ENCODE measurements at places on chromosomes 7 and 10. TPM values are rescaled to one million over a fixed set of nuclear protein-coding genes. Genes with fewer than 3 reads are reported as not detected.

DNA sequence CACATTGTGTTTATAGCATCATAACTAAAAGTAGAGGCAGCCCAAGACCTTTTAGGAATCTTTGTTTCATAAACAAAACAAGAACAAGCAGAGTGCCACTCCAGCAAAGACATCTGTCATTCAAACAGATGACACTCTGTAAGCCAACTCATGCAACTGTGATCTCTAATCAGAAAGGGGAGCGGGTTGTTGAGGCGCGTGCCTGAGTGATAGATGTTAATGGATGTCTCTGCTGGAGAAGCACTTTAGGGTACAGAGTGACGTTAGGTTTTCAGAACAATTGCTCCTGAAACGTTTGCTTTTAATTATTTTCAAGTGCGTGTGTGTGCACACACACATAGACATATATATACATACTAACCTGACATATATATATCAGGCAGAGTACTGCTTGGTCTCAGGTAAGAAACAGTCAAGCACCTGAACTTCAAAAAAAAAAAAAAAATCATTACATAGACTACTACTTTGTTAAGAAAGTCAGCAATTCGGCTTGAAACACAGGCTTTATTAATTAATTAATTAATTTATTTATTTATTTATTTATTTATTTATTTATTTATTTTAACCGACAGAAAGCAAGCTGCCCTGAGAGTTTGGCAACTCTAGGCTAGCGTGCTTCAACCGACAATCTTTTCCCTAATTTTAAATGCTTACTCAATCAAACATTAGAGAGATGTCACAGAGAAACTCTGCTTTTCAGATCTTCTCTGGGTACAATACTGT is 109.1 kb downstream of the POU6F2 start:
- DNase-seq = no peak

Gene FAM25C
- not detected for total RNA-seq

Gene PRTFDC1
- total RNA-seq = 0.42 TPM

- DNase-seq = no peak
These were observed 140.0 kb upstream of the NRBF2 start for GRCh38 chr10:62993121-62993520.

Gene PRKCQ
- 17.9 TPM for total RNA-seq

Gene CUBN
- 0.22 TPM for total RNA-seq

Gene TET1
- total RNA-seq = 0.66 TPM

DNA sequence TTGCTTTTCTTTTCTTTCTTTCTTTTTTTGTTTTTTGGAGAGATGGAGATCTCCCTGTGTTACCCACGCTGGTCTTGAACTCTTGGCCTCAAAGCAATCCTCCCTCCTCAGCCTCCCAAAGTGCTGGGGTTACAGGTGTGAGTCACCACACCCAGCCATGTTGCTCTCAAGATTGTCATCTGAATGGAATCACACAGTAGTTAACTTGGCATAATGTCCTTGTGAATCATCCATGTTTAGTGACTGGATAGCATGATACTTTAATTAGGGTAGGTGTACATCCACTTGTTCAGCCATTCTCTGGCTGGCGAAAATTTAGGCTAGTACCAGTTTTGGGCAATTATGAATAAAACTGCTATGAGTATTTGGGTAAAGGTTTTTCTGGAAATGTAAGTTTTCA is 15.4 kb upstream of the GRB10 start:
- no peak for DNase-seq

Gene ZNF479
- not detected for total RNA-seq

GRCh38 chr7:14144538-14144937 is 155.1 kb upstream of the ETV1 start:
- DNase-seq = no peak

Measured in psoas muscle (tissue), 8 donors.